ENCODE measurements at places on chromosomes 6 and 20.

DNA sequence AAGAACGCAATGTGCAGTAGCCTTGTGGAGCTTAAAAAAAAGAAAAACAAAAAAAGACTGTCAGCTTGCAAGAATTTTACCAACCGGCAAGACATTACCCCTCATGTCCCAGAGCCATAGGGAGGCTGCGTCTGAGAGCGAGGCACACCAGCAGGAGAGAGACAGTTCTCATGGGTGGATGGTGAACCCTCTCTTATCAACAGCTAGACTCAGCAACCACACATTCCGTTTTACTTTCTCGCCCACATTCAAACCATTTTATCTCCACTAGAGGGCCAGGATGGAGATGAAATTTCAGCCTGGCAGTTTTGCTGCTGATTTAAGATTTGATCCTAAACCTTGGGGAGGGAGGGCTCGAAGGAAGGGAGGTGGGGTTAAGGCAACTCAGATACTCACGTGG lies 247.0 kb downstream of the ATXN1 start:
- no peak for DNase-seq

DNA sequence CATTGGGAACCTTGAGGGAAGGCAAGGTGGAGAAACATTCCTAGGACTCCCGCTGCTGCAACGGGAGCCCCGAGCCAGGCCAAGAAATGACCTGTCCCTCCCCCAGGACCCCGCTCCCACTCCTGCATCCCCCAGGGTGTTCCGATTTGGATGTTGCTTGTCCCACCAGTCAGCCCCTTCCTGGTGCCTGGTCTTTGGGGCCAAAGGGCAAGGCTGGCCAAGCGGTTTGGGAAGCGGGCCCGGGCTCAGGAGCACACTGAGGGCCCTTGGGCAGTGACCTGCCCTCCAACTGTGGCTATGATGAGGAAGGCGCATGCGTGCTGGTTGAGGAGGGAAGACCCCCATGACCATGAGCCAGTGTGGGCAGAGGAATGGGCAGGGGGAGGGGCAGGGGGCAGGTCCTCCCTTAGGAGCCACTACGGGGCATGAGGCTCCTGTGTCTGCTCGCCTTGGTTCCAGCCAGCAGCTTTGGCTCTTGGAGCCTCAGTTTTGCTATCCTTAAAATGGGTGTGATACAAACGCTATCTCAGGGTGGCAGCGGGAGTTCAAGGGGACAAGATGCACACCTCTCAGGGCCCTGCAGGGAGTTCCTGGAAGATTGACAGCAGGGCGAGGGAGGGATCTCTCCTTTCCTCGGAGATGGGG lies 50.4 kb downstream of the RBM38 start:
- DNase-seq, result no peak

DNA sequence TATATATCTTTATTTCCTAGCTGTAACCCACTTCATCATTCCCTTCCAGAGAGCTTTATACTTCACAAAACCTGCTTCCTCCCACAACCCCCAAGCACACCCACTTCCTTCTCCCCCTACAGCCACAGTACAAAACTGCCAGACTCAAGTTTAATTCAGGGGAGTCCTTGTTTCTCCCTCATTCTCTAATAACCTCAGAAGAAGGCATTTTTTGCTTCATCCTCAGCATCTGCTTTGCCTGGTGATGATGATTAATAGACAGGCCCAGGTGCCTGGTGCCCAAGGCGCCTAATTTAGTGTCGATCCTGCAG lies 414.3 kb downstream of the KIF16B start:
- DNase-seq, result no peak

DNA sequence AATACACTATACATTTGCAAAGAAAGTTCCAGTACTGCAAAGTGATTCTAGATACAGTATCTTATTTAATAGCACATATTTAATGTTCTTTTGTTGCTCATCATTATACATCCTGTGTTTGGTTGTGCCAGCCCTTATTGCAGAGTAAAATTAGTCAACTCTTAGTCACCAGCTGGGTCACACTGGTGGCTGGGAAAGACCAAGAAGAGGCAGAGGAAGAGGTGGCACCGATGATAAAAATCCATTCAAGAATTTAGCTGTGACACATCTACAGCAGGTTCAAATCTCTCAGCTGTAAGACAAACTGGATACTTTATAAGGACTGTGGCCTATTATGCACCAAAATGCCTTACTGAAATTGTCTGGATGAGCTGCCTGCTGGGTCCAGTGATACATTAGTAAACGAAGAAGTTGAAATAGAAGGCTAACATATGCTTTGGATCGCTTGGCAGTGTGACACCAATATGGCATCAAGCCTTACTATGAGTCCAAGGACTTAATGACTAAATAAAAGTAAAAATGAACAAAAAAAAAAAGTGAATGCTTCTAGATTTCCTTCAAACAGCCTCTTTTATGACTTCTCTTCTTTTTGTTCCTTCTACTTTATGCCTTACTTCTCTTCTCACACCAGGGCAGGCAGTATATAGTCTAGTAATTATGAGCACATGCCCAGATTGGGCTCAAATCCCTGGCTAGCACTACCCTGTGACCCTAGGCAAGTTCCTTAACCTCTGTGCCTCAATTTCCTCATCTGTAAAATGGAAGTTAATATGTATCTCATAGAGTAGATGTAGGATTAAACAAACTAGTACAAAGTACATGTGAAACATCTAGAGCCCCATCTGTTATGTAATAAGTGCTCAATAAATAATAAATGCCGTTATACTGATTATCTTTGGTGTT lies 29.4 kb upstream of the RNF8 start:
- DNase-seq, result no peak

GRCh38 chr6:29451471-29452193 lies 5.2 kb downstream of the OR11A1 start:
- DNase-seq, result no peak

GRCh38 chr6:105609375-105609991 lies 206.6 kb upstream of the PREP start:
- no peak for DNase-seq

DNA sequence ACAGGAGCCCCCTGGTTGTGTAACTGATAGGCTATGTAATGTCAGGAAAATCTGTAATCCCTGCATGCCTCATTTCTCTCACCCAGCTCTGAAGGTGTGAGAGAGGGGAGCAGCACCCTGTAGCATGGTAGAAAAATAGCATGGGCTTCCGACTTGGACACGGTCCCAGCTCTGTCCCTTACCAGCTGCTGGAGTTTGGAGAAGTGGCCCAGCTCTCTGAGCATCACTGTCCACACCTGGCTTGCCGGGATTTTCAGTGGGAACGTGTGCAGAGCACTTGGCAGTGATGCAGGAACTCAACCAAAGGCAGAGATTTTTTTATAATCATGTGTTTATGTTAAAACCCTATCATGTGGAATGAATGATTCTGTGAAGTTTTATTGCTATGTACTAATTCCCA lies 34.6 kb downstream of the STK35 start:
- DNase-seq, result no peak

DNA sequence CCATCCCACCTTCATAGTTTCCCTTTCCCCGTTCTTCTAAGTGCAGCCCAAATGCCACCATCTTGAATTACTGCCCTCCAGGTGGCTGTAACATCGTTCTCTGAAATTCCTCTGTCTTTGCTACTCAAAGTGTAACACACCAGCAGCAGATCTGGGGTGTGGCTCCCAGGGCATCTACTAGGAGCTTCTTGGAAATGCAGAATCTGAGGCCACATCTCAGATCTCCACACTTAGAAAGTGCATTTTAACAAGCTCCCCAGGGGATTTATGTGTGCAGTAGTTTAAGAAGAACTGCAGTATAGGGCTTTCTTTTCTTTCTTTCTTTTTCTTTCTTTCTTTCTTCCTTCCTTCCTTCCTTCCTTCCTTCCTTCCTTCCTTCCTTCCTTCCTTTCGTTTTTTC lies 1.7 kb upstream of the MLIP start:
- DNase-seq, result no peak

DNA sequence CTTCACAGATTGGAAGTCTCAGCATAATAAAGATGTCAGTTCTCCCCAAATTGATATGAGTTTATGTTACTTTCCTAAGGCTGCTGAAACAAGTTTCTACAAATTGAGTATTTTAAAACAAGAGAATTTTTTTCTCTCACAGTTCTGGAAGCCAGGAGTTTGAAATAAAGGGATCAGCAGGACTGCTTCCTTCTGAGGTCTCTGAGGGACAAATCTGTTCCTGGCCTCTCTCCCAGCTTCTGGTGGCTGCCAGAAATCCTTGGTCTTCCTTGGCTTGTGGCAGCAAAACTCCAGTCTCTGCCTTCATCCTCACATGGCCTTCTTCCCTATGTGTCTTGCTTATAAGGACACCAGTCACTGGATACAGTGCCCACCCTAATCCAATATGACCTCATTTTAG lies 136.1 kb downstream of the TFAP2A start:
- DNase-seq, result no peak

DNA sequence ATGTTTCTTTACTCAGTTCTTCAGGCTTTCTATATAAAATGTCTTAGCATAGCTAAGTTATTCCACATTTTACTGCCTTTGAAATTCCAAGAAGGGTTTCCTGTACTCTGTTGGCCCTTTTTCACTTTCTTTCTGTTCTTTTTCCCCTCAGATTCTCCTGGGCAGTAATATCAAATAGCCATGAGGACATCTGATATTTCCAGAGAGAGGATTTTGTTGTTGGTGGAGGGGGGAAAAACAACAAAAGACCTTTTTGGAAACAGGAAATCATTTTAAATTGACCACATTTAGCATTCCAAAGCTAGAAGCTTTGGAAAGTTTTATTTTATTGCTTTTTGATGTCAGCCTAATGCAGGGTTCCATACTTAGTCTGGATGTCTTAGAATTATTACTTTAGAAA lies 445.4 kb downstream of the GJA1 start:
- no peak for DNase-seq

DNA sequence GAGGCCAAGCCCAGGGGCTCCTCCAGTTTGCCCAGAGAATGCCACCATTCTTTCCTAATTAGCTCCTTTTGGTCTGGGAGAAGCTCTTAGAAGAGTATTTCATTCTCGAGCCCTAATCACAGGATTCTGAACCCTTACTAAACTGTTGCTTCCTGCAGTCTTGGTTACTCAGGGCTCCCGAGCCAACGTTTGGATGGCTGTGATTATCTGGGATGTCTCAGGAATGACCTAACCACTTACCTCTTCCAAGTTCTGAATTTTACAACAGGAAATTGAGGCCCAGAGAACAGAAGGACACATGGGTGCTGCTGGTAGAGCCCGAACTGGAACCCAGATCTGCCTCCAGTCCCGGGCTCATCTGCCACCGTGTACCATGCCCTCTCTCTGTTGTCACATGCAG lies 22.2 kb upstream of the PNPLA1 start:
- no peak for DNase-seq

GRCh38 chr6:86045038-86045437 lies 402.4 kb upstream of the SYNCRIP start:
- no peak for DNase-seq

- DNase-seq, result no peak
Measured at GRCh38 chr20:50346374-50347283, 156.0 kb downstream of the CEBPB start.

DNA sequence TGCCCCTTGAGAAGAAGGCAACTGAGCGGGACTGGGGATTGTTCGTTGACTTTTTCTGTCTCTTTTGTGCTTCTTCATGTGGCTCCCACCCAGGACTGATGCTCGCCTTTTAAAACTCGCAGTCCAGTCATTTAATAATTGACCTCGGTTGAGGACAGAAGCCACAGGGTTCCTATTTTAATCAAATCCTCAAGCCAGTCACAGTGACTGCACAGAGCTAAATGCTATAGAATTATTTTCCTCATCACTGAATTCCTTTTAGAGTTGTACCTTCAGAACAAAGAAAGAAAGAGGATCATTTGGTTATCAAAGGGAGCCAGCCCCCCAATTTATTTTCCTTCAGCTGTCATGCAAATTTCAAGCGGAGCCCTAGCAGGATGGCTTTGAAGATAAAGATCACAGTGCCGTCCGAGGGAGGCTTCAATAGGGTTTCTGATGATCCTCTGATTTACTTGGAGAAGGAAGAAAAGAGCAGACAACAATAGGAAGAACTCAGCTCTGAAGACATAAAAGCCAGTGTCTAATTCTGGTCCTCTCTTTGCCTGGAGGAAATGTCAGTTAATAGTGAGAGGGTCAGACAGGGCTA lies 186.6 kb downstream of the DOK5 start:
- no peak for DNase-seq

DNA sequence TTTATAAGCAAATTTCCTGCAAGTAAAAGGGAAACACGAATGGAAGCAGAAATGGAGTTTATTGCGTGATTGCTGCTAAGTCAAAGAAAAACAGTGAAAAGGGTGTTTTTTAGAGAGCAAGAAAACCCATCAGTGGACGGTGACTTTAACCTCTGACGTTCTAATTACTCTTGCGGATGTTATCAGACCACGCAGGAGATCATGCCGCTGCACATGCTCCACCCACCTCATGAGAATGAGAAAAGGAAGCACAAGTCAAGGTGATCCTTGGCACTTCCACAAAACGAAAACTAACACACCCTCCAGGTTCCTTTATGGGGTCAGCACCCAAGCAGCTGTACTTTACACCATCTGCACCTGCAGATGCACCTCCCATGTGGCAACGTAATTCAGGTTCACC lies 45.0 kb downstream of the LYRM4 start:
- DNase-seq, result no peak

DNA sequence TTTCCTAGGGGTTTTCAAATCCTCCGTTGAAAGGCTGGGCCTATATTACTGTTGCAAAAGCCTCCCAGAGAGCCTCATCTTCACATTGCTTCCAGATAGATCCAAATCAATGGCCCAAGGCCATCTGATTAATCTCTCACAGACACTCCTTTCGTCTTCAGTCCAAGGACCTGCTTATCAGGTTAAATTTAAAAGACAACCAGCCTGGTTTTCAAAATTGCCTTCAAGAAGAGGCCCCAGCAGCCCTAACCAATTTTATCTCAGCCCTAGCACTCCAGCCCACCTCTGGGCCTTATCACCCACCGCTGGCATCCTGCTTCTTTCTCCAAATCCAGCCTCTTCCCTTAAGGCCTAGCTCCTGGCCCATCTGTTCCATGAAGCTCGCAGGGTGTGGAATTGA lies 15.5 kb upstream of the CCND3 start:
- DNase-seq, result no peak

GRCh38 chr6:82144852-82145340 lies 102.6 kb downstream of the IBTK start:
- DNase-seq, result no peak

- DNase-seq, result no peak
Measured at GRCh38 chr6:91718198-91718597, 1131.3 kb upstream of the MAP3K7 start.

GRCh38 chr6:46419576-46420002 lies 71.7 kb downstream of the RCAN2 start:
- DNase-seq, result no peak

GRCh38 chr20:37757550-37757949 lies 63.7 kb downstream of the CTNNBL1 start:
- DNase-seq, result no peak

- no peak for DNase-seq
Measured at GRCh38 chr20:21609221-21609620, 95.4 kb upstream of the NKX2-2 start.

- DNase-seq, result no peak
Measured at GRCh38 chr20:33284284-33284683, 1.3 kb downstream of the BPIFB1 start.

All from cortex of kidney (tissue), 1 donor.